Vagina (tissue), 2 donors: ENCODE measurements at places on chromosomes 16 and 17.

- DNase-seq = no peak
Measured at GRCh38 chr17:42233156-42233555, 38.9 kb upstream of the GHDC start.

DNA sequence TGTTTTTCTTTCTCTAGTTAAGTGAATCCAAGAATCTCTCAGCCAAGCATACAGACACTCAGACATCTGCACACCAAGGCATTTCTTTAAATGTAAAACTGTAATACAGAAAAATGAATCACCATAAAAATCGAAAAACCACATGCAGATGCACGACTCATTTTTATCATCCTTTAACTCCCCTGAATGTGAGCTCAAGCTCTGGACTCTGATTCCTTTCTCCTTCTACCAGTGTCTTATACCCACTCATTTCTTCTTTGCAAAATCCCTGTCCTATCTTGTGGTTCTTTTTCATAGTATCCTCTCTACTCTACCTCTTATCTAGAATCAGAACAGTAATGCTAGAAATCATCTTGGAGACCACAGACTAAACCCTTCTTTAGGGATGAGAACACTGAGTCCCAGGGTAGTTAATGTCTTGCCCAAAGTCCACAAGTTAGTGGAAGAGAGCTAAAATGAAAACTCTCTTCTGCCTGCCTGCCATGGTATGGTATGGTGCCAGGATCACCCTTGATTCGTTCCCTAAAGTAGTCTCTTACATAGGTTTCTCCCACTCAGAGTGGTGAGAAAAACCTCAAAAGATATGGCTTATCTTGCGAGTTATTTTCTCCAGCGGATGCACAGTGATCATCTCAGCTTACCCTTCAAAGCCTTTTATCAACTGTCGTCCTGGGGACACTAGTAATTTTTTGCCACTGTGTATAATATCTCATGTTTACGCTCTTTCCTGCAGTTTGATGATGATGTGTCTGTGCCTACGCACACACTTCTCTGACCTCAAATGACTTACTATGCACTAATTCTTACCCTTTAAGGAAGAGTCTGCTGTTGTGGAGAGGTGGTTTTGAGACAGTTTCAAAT, 30.2 kb downstream of the BRD7 start:
- no peak for DNase-seq

GRCh38 chr16:88993166-88993761, 16.3 kb upstream of the CBFA2T3 start:
- DNase-seq = no peak

DNA sequence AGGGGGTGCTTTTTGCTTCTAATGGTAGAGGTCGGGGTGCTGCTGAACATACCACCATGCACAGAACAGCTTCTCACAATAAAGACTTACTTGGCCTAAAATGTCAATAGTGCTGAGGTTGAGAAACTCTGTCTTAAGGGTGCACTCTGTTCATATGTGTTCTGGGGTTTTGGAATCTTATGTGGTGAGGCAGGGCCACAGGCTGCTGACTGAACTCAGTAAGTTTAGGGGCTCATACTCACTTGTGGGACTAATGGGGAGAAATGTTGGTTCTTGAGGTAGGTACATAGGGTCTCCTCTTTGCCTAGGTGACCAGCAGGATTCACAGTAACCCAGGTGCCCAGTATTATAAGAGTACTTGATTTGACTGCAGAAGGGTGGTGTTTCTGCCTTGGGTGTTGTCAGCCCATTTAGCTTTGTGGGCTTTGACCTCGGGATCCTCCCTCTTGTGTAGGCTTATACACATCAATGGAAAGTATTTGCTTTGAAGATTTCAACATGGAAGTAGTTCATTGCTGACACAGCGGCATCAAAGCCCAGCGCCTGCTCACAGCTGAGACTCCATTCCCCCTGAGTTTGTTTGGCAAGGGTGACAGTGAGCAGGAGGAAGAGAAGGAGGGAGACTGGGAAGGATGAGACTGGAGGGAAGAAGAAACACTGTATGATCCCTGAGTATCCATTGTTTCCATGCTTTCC, 17.2 kb downstream of the SLC7A6 start:
- DNase-seq = no peak

DNA sequence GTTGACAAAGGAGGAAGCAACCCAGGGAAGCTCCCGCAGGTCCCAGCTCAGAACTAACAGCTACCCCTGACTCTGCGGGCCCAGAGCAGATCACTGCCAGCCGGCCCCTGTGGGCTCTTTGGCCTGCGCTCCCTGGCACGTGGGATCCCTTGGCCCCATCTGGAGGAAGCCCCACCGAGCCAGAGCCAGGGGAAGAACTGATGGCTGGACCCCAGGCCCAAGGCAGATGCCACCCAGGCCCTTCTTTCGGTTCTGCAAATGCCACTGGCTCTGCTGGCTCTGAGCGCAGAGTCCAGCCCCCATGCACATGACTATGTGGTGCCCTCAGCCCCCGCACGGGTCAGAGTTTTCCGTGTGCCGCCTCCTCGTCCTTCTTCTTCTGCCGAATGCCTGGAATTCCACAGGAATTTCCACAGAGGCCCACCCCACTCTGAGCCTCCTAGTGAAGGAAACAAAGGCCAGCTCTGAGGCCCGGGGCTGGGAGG, 35.8 kb upstream of the SNN start:
- DNase-seq = no peak

GRCh38 chr17:50106393-50107131, 11.4 kb downstream of the PDK2 start:
- no peak for DNase-seq

DNA sequence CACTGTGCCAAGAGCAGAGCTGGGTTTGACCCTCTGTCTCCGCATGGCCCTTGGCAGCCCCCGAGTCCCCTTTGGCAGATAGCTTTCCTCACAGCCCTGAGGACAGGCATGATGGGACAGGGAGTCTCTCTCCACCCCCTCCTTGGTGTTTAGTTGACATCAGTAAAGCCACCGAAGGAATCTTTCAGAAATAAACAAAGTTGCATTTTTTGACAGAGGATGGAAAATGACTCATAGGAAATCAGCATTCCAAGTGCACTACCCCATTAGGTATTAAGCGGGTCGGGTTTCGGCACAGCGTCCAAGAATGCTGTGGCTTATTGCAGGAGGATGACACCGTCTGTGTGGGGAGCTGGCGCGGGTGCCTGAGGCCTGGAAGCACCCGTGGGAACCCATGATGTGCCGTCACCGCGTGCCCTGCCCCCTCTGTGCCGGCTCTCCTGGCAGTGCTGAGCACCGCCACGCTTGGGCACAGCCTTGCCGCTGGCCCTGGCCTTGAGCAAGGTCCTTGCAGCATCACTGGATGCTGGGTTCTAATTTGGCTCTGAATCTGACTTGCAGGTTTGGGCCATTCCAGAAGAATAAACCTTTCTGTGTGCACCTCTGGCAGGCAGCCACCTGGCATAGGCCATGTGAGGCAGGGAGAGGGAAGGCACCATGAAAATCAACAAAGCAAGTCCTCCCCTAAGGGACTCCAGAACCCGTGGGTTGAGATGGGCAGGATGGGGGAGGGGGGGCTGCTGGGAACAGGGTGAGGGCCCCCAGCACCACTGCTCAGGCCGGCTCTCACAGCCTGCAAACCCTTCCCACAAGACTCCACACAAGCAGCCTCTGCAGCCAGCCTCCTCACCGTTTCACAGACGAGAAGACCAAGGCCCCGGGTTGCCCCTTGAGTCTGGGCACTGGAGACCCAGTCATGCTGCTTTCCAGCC, 50.5 kb upstream of the ZNF469 start:
- peak; percentile 94 for DNase-seq

DNA sequence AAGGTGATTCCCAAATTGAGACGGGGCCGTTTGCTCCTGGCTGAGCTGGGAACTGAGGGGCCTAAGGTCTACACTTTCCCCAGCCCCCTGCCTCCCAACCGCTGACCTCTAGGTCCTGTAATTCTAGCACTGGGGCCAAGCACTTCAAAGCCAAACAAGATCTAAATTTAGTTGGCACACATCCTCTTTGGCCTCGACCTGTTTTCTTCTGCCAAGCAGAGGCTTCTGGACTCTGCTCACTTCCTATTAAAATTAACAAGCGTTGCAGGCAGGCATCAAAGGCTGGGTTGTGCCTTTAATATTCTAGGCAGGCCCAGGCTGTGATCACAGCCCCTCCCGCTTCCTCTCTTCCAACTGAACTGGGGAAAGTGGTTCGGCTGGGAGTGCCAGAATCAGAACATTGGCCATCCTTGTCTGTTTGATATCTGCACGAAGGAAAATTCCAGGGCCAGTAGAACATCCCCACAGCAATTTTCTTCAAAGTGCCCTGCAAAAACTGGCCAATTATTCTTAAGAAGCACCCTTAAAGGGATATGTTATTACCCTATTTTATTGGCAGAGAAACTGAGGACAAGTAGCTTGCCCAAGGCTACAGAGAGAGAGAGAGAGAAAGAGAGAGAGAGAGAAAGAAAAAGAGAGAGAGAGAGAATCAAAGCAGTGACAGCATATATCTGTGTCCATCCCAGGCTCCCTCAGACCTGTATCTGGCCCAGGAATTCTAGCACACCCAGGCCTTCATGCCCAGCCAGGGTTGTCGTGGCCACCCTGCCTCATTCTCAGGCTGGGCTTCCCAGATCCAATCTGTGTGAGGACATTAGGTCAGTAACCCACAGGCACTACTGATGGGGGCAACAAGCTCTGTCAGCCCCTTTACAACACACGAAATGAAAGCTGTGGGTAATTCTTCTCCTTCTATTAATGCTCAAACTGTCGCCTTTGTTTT, 12.8 kb upstream of the MT4 start:
- DNase-seq = no peak

DNA sequence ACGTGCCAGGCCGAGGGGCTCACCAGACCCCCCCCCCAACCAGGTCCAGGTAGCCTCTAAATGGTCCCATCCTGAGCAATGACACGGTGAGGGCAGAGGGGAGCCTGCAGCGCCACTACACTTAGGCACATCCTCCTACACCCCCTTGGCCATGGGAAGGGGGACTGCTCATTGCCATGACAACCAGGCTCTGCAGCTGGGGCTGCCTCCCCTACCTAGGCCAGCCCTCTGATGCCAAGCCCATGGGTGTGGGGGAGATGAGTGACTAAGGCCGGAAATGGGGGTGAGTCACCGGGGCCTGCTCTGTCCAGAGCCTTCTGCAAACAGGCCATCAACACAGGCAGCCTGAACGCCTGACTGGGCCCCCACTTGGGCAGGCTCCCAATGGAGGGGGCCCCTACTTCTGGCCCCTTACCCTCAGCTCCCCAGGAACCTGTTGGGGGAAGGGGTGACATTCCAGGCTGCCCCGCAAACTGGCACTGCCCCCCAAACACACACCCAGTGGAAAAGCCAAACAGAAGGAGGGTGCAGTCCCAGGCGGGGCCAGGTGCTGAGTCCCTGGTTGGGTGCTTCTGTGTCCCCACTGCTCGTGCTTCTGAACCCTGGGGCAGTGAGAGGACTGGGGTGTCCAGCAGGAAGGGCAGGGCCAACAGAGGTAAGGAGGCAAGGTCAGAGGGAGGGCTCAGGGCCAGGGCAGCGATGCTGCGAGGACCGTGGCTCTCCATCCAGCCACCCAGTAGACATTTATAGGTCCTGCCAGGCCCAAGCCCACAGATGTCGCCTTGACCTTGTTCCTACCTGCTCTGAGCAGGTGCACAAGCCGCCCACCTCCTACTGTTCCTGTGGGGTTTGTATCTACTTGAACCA, 8.2 kb downstream of the PLCD3 start:
- no peak for DNase-seq

DNA sequence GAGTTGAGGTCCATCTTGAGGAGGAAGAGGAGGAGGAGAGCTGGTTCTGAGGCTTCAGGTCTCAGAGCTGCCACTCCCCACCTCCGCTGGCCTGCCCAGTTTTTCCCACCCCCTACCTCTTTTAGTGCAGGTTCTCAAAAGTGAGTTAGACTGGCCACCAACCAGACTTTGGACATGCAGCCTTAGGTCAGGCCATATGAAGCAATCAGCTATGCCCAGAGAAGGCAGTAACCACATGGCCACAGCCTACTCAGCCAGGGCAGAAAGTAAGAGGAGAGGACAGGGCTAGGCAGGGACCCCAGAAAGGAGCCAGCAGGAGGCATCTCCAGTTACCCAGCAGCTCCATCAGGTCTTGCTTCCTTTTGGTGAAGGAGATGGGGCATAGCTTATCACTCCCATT, 9.0 kb downstream of the MYO15A start:
- DNase-seq = no peak

DNA sequence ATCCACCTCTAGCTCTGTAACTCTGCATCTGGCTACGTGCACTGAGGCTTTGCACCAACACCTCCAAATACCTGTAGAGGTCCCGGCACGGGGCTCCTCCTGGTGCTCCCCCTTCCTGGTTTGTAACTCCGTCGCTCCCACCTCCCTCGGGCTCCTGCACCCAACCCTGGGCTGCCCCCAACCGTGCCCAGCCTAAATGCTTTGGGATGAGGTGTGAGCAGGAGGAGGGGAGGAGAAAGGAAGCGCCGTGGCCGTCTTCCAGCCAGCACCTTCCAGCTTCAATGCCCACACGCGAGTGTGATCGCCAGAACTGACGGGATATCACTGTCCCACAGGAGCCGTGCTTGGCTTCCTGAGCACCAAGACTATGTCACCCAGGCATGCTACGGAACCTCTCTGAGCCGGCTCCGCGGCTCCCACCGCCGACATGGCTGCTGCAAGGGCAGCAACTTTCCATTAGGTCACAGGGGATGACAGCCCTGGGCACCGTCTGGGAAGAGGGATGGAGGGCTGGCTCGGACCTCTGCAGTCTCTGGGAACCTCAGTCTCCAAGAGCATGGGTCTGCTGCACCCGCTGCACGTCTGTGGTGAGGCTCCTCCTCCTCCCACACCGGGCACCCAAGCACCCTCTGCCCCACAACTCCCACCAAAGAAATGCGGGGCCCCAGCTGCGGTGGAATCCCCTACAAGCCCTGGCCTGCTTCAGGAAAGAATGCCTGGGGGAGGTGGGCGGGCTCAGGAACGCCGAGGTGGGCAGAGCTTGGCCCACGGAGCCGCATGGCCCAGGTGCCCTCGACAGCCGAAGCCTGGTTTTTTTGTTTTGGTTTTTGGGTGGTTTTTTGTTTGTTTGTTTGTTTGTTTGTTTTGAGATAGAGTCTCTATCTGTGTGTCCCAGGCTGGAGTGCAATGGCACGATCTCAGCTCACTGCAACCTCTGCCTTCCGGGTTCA, 6.4 kb upstream of the SLC38A10 start:
- no peak for DNase-seq

- DNase-seq = no peak
Measured at GRCh38 chr16:71440669-71441347, 1.0 kb downstream of the TLE7 start.
